BJ (cell line): ENCODE measurements at places on chromosomes 16 and 17.
A peak's percentile ranks its signal among the peaks of the same experiment; 100 is the strongest.

DNA sequence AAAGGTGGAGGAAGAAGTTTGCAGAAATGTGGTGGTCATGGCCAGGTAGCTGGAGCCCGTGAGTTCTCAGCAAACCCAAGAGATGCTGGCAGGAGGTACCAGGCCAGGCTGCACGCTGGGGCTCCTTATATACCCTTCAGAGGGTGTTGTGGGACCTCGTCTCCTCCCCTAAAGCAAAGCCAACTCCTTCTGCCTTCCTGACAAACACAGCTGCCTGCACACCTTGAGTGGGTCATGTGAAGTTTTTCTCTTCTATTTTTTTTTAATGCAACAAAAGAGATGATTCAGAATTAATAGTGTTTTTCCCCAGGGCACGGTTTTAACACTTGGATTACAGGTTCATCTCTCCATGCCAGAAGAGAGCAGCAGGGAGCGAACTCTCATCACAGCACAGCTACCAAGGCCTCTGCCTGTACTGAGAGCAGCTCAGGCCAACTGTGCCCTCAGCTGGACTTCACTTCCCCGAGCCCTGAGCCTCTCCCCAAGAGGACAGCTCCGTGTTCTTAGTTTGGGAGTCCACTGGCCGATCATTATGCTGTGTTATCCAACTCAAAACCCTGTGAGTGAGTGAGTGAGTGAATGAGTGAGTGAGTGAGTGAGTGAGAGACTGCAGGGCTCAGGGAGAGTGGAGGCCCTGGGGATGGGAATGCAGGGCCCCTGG, at the start of gene KRT15:
KRT15 (minus strand) TSS at position 102 of the 661 bp plus-strand sequence; CDS start at position 39, 63 bp downstream.
- DNase-seq = no peak

DNA sequence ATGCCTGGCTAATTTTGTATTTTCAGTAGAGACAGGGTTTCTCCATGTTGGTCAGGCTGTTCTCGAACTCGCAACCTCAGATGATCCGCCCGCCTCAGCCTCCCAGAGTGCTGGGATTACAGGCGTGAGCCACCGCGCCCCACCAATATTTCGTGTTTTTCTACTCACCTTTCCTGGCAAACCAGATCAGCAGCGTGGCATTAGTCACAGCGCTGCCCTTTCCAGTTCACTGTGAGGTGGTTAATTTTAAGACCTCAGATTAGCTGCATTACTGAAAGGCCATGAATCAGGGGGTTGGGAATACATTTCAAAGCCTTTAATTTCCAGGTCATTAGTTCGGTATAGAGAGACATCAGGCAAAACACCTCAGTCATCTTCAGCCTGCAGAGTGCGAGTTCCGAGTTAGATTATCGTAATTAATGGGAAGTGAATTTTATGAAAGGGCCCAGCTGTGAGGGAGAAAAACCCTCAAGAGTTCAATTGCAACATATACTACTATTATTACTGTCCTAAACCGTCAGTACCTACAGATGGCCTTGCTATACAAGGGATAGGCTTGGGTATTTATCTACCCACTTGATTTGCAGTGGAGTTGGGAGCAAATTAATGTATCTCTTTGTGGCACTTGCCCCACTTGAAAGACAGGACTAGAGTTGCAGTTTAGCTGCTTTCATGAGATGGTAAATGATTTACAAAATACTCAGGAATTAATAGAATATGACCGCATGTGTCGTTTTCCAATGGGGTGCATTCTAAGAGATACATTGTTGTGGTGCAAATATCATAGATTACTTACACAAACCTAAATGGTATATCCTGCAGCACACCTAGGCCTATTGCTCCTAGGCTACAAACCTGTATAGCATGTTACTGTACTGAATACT, 2.1 kb upstream of the USP32 start:
- no peak for DNase-seq

- DNase-seq = no peak
Observed at GRCh38 chr17:82309656-82310570, 7.5 kb downstream of the CD7 start.

GRCh38 chr16:86496929-86497461, 13.3 kb upstream of the FOXF1 start:
- DNase-seq = no peak

DNA sequence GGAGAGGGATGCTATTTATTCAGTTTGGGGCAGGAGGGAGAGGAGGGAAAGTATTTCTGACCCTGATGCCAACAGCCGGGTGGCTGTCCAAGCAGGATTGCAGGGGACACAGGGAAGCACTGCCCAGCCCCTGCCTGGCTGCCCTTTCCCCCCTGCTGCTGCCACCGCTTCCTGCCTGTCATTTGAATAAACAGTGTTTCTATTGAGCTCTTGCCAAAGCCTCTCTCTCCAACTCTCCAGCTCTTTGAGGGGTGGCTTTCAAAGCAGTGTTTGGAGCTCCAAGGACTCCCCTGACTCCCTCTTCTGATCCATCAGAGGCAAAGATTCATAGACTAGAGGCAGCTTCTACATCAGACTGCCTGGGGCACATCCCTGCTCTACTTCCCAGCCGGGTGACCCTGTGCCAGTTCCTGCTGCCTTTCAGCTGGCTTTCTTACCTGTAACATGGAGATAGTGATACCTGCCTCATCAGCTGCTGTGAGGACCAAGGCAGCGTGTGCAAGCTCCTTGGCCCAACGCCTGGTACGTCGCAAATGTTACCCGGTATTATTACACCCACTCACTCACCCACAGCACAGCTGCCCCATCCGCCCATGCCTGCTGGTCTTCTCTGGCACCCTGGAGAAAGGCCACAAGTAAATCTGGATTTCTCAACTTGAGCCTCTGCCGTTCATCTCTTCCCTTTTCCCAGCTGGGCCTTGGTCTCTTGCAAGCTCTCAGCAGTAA, 9.5 kb downstream of the PROCA1 start:
- DNase-seq = no peak

GRCh38 chr17:56867948-56868376, 34.0 kb downstream of the DGKE start:
- DNase-seq = peak; percentile 26

DNA sequence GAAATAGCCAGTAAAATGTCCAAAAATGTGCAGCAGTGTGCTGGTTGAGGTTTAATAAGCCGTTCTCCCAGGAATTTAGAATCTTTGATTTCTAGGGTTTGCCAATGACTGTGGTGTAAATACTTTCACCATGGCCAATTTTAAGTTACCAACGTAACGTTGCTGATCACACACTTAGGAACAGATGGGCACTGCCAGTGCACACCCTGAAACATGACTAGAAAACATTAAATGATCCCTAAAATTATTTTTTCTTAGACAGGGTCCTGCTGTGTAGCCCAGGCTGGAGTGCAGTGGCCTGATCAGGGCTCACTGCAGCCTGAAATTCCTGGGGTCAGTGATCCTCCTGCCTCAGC, 3.2 kb downstream of the CA5A start:
- DNase-seq = no peak

GRCh38 chr17:34913001-34913400, 48.3 kb downstream of the CCT6B start:
- no peak for DNase-seq

DNA sequence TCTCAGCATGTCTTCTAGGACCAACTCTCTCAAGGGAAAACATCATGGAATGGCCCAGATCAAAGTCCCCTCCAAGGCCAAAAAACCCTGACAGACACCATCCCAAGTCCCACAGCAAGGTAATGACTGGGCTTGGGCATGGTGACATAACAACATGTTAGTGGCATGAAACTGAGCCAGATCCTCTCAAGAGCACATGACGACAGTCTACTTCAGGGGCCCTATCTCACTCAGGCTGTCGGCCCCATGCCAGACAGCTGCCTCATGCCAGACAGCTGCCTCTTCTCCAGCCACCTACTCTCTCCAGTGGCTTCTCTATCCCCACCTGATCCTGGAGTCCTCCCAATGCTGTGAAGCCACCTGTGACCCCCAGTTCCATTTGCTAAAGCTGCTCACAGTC, 18.4 kb downstream of the HSD11B2 start:
- no peak for DNase-seq

- DNase-seq = no peak
Observed at GRCh38 chr17:5380491-5381135, 38.8 kb downstream of the NUP88 start.

GRCh38 chr17:72743037-72743467, 349.4 kb downstream of the SLC39A11 start:
- DNase-seq = no peak

GRCh38 chr16:81488687-81489411, 44.2 kb downstream of the CMIP start:
- no peak for DNase-seq

- DNase-seq = no peak
Observed at GRCh38 chr17:7915179-7915610, 894 bp downstream of the RNF227 start.
